Stimulated activated CD8-positive, alpha-beta memory T cell treated with anti-CD3 and anti-CD28 coated beads, Interleukin-4, amount 100 ng/mL, for 4 hours (primary cell): ENCODE measurements at places on chromosomes 2 and 18.

GRCh38 chr2:183117226-183117625, 7.0 kb upstream of the NUP35 start:
- DNase-seq: no peak

DNA sequence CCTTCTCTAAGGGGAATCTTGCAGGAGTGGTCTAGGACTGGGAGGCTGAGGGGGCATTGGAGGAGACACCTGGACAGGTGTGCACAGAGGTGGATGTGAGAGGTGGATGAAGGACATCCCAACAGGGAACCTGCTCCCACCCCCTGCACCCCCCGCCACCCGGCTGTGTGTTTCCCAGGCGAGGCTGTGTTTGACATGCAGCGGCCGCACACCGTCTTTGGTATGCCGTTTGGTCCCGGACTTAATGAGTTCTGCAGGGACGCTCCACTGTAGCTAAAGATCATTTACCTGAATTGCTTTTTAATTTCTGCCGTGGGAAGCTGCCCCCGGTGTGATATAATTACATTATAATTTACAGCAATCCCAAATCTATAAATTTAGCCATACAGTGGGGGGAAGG, 87.3 kb downstream of the GLI2 start:
- DNase-seq: no peak

- no peak for DNase-seq
Measured at GRCh38 chr2:38266382-38267061, 110.6 kb downstream of the ATL2 start.

DNA sequence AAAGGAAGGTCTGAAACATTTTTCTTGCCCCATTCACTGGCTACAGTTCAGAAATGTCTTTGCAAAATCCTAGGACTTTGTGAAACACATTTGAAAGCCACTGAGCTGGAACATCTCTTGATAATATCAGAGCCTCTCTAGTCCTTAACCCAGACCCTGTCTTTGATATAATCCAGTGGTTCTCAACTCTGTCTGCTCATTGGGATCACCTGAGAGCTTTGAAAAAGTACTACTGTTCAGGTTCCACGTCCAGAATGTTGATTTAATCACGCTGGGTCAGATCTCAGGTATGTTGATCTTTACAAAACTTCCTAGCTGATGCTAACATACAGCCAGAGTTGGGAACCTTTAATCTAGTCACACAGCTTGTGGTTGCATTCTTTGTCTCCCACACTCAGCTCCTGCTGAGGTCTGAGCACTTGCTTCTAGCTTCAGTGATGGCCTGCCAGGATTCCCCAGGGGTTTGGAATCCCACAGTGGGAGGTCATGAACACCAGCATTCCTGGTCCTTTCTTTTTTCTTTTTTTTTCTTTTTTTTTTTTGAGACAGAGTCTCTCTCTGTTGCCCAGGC, 262.7 kb downstream of the SETBP1 start:
- DNase-seq: no peak
